ENCODE measurements at places on chromosomes 12 and 14.

- DNase-seq: no peak
Measured at GRCh38 chr14:95464514-95464913, 51.9 kb downstream of the SYNE3 start.

- DNase-seq: no peak
Measured at GRCh38 chr14:34489324-34489723, 27.3 kb upstream of the SPTSSA start.

GRCh38 chr12:67270622-67271021, 1.5 kb downstream of the CAND1 start:
- DNase-seq: no peak

DNA sequence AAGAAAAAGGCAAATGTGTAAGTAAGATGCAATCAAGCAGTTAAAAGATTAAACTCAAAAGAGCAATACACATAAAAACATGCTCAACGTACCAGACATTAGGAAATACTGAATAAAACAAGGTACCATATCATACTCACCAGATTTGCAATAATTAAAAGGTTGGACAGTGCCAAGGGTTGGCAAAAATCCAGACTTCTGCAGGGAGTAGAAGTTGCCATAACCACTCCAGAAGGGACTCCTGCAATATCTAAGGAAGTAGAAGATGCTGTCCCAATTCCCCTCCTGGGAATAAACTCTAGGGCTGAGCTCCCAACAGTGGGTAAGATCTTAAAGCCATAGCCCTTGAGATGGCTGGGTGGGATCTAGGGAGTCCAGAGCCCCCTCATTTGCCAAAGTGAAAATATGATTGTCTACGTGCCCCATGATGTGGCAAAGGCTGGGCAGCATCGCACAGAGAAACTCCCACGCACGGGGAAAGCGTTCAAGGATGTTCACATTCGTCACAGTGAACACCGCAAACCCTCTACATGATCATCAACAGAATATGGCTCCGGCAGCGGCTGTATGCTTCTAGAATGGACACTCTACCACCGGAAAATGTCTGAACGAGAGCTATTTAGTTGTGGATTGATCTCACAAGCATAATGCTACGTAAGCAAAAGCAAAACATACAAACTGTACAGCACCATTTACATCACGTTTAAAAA, 12.3 kb downstream of the KCTD10 start:
- DNase-seq: no peak

DNA sequence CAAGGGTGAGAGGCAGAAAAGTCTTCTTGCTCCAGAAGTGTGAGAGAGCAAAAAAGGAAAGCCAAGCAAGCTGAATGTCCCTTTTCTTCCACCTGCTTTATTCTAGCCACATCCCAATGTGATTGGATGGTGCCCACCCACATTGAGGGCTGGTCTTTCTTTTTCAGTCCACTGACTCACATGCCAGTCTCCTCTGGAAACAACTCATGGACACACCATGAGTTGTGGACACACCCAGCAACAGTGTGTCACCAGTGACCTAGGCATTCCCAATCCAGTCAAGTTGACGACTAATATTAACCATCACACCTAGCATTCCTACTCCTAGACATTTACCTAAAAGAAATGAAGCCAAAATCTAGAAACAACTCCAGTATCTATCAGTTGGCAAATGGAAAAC, 7.2 kb upstream of the DICER1 start:
- DNase-seq: no peak

DNA sequence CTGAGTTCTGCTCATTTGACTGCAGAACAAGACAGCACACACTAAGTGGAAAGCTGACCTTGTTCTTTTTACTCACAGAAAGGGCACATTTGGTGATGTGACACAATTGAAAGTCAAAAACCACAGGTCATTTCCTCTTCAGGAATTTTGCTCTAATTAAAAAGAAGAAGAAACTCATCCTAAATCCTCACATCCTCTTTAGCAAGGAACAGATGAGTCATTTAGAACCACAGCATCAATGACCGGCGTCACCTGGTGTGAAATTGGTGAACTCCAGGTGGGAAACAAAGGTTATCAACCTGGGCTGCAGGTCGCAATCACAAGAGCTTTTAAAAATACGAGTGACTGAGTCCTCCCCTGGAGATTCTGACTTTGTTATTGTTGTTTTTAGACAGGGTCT, 2.9 kb upstream of the RNU6-8 start:
- no peak for DNase-seq

DNA sequence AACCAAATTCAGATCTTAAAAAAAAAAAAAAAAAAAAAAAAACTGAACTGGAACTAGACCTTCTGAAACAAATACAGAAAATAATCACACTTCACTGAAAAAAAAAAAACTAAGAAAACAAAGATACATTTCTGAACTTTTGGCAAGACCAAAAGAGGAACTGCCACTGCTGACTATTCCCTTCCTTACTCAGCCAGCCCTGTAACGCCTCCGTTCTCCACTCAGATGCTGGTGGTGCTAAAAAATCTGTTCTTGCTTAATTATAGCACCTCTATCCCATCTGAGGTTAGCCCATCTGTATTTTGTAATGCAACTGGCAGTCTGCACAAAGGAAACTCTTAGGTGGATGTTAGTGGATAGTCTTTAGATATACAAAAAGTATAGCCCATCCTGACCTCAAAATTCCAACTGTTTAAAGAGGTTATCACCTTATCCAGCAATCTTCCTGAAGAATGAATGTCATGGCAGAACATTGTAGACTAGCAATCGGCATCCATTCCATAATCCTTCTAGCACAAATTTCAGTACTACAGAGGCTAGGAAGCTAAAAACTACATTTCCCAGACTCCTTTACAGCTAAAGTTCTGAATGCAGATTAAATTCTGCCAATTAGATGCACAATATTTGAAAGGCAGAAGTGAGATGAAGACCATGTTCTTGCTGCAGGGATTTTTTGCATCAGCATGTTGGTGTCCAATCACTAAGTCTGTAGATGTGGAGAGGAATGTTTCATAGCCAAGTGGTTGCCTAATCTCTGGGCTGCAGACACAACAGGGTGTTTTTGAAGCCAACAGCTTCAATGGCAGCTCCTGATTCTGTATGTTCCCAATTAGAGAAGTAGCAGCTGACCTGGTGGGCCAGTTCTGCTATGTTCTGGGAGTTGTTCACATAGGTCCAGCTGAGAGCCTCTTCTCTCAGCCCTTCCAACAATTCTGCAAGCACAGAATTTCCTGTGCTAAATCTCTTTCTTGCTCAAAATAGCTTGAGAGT, 5.7 kb downstream of the MAP3K9 start:
- no peak for DNase-seq

DNA sequence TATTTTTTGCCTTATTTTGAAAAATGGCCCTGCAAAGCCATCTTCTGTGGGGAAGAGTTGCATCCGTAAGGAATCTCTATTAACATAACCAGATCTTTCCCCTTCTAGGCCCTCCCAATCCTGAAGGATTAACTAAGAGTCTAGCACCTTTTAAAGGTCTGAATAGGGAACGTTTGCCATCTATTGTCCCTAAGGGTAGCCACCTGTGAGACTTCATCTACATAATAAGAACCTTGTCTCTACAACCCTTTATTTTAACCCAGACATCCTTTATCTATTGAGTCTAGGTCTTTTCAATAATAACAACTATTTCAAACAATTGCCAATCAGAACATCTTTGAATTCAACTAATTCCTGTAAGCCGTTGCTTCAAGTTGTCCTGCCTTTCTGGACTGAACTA, 4.4 kb downstream of the EDDM3B start:
- DNase-seq: no peak

DNA sequence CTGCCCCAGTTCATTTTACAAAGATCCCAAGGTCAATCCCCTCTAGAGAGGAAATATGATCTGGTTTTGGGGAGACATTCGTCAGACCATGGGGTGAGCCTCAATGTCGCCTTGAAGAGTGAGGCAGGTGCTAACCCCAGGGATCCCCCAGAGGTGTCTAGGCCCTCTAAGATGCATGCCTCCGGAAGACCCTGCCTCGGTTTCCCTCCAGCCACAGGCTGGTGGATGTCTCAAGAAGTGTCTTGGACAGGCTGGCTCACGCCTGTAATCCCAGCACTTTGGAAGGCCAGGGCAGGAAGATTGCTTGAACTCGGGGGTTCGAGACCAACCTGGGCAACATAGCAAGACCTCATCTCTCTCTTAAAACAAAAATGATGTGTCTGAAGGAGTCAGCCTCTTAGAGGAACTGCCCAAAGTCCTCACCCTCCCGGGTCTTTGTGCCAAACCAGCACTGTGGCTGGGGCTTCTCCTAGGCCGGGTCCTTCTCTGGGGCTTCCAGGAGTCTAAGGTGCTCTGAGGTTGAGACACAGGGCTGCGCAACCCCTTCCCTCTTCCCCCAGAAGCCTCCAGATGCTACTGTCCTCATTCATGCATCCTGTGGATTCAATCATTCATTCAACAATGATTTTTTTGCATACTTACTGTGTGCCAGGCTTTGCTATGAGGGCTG, 24.7 kb upstream of the BEGAIN start:
- no peak for DNase-seq

DNA sequence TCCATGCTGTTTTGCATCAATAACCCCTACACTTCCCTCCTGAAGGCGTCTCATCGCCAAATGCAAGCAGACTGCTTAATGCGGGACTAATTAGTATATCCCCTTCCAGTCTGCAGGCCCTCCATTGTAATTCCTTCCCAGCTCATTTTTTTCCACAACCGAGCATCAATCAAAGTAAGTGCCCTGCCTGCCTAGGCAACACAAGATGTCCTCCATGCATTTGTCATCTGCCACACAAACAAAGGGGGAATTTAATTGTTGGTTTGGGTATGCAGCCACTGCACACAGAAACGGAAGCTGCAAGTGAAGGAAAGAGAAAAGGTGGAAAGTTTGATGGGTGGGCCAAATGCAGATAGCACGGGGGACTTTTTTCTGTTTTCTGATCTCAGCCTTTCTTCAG, 168.0 kb downstream of the EGLN3 start:
- no peak for DNase-seq

All from LoVo (cell line).